AG10803 (cell line): ENCODE measurements at places on chromosomes 4 and X.

- peak; percentile 80 for DNase-seq
Observed at GRCh38 chr4:16196482-16197393, 29.5 kb downstream of the TAPT1 start.

DNA sequence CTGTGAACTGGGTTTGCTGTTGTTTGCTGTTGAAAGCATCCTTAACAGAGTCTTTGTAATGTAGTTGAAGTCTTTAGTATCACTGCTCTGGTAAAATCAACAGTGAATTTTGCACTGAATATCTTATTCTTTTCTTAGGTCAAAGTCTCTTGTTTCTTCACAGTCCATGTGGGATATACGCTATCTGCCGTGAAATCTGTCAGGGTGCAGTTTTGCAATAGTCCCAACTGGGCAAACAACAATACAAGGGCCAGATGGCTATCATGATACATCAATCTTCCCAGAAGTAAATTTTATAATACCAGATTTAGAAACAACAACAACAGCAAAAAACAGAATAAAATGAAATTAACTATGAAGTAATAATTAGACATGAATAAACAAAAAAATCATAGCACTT lies 123.5 kb downstream of the PPARGC1A start:
- DNase-seq, result no peak

- no peak for DNase-seq
Observed at GRCh38 chr4:1638272-1638598, 45.9 kb downstream of the FAM53A start.

DNA sequence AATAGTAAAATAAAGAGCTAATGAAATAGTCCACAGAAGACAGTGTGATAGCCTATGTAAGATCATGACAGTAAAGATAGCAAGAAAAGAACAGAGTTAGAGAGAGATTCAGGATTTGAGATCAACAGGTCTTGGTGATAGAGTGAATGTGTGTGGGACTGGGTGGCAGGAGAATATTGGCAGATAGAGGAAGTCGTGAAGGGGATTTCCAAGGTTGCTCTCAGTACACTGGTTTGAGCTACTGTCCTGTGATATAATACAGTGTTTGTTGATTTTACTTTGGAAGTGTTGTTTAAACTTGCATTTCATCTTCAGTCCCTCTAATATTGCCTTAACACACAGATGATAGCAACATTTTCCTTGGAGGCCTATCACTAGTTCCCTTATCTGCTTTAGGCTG lies 44.1 kb downstream of the DTHD1 start:
- no peak for DNase-seq
